ENCODE measurements at places on chromosomes 6 and 20.

GRCh38 chr20:58312836-58313235 is 3.3 kb downstream of the RAB22A start:
- DNase-seq: no peak

DNA sequence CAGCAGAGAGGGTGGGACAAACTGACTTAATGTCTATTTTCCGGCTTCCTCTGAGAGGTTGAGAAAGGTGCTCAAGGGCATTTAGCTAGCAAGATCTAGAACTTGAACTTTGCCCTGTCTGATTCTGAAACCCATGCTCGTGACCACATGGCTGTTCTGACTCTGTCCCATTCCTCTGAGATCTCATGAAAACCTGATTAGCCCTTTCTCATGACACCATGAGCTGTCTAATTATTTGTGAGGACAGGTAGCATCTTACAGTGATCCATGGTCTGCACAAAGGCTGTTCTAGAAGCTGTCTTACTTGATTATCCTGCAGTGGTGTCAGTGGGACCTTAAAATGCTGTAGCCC is 89.6 kb upstream of the TOX2 start:
- DNase-seq: no peak

DNA sequence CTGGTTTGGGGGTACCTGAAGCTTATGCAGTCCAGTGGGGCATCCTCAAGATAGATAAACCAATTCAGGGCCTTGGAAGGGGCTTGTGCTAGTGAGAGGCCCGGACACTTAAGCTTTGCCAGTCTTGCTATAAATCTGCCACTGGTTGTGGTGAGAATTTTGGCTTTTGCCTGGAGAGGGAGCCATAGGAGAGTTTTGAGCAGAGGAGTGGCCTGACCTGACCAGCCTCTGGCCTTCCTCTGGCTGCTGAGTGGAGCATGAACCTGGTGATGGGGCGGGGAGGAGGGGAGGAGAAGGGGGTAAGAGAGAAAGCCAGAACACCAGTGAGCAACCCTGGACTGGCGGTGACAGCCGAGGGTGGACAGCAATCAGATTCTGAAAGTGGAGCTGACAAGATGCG is 7.1 kb downstream of the TMEM74B start:
- DNase-seq: no peak

- no peak for DNase-seq
Observed at GRCh38 chr20:59945175-59945574, 5.0 kb downstream of the FAM217B start.

DNA sequence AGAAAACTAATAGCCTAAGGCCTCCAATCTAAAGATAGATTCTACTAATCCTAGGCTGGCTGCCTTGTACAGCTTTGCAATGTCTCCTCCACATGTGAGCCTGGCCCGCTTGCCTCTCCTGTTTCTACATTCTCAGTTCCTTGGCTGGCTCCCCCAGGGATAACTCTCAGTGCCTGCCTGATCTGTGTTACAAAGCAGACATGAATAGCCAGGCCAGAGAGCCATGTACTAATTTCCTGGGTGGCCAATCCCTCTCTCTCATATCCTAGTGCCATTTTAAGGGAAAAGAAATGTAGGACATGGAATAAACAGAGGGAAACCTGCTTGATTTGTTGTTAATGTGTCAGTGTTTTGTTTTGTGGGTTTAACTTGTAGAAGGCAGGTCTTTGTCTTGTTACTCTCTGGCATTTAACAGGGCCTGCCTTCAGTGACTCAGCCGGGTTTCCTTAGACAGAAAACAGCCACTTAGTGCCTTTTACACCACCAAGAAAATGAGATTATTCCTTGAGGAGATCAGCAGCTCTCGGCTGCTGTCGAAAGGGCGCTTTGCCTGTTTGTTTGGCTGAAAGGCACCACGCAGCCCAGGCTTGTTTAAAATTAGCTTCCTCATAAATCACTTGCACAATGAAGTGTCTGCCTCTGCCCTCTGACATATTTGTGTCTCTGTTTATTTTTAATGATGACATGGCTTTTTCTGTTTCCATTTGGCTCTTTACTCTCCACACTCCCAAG is 702.7 kb downstream of the MAFB start:
- peak; percentile 68 for DNase-seq

- DNase-seq: no peak
Observed at GRCh38 chr20:22403632-22404361, 180.6 kb downstream of the FOXA2 start.

GRCh38 chr6:169162752-169163407 is 90.8 kb downstream of the THBS2 start:
- DNase-seq: no peak

GRCh38 chr20:21191839-21192238 is 66.0 kb downstream of the KIZ start:
- DNase-seq: no peak

DNA sequence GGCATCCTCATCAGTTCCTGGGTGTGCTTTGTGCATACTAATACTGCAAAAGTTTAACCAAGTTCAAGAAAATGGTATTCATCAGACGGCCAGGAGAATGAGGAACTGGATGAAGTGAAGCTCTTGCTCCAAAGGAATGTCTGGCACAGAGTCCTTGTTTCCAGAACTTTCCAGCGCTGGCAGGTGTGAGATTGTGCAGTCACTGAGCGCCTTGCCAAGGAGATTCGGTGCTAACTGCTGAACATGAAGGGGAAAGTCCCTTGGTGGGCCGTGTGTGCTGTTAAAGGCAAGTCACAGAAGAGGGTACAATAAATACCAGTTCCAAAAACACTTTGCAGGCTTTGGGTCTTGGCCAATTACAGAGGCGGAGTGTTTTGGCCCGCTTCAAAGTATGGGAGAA is 262.3 kb upstream of the SOX4 start:
- peak; percentile 79 for DNase-seq

GRCh38 chr20:45345104-45345936 is 2.9 kb downstream of the SDC4 start:
- DNase-seq: no peak
